ENCODE measurements at places on chromosomes 2 and 18.

DNA sequence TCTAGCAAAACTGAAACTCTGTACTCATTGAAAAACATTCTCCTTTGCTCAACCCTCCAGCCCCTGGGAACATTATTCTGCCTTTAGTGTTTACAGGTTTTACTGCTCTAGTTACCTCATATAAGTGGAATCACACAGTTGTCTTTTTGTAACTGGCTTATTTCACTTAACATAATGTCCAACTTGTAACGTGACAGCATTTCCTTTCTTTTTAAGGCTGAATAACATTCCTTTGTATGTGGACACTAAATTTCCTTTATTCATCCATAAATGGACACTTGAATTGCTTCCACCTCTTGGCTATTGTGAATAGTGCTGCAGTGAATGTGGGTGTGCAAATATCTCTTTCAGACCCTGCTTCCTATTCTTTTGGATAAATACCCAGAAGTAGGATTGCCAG is 144.9 kb downstream of the ACTR3 start:
- no peak for DNase-seq

DNA sequence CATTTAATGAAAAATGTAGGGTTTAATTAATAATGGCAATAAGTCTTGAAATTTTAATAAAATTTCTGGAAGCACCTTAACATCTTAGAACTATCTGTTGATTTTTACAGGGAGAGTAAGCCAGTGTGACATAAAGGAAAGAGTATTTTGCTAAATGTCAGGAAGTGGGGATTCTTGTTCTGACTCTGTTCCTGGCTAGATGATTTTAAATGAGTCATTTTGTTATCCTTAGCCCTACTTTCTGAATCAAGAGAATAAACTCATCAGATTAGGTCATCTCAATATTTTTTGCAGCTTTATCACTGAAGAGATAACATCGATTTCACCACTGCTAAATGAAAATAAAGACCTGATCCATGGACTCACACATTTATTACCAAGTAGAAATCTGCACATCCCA is 377.5 kb upstream of the CYRIA start:
- DNase-seq: no peak

GRCh38 chr2:175383286-175383685 is 201.8 kb upstream of the ATP5MC3 start:
- no peak for DNase-seq

- no peak for DNase-seq
These were observed 24.8 kb downstream of the FMNL2 start for GRCh38 chr2:152359573-152360363.

DNA sequence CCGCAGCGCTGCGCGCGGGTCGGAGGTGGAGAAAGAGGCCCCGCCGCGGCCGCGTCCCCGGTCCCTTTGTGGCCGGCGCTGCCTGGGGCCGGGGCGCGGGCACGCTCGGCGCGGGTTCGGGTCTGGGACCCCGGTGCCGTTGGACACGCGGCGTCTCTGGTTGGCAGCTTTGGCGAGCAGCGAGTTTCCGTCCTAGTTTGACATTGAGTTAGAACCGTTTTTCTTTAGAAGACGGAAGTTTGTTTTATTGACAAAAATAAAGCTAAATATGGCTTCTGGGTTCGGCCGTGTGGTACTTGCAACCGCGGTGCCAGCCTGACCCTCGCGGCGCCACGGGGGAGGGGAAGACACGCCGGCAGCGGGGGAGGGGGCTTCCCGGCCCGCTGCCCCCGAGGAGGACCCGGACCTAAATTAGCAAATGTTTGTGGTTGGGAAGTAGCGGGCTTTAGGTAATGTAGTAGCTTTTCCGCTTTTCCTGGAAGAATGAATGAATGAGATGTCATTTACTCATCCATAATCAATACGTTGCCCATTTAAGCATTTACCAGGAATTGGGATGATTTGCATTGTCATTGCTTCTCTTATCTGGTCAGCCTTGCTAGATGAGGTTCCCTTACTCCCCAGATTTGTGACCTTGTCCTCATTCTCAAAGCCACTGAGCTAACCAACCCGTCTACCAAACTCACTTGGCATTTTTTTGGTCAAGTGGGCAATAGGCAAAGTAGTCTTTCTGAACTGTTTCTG is 530 bp downstream of the GALNT1 start:
- DNase-seq: no peak

DNA sequence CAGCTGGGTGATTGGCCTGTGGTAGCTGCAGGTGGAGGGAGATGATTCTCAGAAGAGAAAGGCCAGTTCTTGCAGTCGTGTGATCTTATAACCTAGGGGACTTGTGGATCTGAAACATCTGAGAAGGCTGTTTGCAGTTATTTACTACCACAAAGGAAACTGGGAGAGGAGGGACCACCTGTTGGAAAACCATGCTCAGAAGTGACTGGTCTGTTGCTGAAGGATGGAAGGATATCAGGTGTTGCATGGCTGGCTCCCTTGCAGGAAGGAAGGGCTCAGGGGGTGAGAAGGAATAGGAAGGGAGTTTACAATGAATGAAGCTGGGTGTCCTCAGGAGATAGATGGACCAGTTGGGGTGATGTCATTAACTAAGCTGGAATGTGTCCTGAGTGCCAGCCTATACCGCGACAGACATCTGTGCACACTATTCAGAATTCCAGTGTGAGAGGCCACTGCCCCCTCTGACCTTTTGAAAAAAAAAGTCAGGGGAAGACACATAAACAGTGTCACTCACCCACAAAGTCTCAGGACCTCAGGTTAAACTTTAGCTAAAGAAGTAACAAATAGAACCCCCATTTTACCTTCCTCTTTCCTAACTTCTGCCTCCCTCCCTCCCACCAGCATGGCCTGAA is 17.5 kb downstream of the IGFBP2 start:
- no peak for DNase-seq

DNA sequence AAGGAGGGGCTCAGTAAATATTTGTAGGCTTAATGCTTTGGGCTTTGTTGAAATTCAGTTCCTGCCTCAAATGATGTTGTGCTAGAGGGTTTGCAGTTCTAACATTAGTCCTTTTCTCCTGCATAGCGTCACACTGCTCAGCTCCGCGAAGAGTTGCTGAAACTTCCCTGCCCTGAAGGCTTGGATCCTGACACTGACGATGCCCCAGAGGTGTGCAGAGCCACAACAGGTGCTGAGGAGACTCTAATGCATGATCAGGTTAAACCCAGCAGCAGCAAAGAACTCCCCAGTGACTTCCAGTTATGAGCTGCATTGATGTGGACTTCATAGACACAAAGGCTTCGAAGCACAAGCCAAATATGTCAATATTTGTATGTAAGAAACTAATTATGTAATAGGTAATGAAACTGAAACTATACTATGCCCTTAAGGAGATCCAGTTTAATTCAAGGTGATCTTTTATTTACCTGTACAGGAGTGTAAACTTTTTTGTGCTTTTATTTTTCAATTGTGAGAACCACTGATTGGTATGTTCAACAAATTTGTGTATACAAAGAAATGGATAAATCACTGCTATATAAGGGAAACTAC is 10.2 kb upstream of the TTC27 start:
- DNase-seq: no peak

DNA sequence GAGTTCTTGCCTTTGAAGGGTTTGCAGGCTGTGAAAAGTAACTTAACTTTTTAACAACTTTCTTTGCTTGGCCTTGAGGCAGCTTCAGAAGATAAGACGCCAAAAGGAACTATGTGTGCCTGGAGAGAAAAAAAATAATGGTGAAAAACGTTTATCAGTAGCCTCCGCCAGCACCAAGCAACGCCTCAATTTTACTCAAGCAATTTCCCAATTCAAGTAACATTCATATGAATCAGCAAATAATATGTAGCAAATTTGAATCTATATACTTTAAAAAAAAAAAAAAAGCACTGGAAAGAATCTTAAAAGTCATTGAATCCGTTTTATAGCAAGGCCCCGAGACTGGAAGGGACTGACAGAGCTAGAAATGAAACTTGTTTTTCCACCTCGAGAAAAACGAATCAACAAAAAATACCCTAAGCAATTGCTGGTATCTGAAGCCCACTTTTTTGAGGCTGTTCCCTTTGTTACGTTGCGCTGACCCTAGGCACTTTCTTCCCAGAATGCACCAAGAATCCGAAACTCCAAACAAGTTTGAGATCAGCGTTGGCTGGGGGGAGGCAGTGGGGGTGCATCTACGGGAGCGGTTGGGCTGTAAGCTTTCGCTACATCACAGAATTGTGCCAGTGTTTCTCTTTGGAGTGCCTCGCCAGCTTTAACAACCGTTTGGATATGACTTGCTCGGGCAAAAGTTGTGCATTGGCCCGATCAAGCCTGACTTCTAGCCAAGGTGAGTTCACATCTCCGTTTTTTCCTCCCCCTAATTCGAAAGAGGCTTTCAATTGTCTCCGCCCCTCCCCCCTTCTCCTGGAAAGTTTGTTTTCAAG is 2.7 kb upstream of the TGIF1 start:
- no peak for DNase-seq

DNA sequence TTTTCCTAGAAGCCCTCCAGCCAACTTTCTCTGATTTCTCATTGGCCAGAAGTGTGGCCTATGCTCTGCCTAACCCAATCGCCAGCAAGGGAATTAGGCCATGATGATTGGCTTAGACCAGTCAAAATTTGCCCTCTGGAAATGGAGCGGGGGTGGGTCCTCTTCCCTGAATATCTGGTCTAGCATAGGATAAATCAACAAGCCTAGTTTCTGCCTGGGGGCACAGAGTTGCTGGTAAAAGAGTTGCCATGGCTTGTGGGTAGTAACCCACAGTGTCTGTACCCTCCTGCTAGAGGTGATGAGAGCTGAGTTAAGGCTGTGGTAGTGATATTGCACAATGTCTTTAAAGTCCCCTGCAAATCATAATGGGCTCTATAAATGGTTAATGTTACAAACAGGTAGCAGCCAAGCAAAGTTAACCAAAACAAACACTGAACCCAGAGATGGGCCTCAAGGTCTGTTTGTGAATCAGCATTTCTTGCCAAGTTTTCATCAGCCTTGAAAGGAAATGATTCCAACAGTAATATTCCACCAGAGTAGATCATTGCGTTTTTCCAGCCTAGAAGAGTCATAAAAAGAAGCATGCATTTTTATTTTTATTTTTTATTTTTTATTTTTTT is 19.3 kb downstream of the GALM start:
- DNase-seq: no peak

- no peak for DNase-seq
These were observed 56.8 kb downstream of the SH3BP4 start for GRCh38 chr2:235008584-235009044.

GRCh38 chr2:231348704-231349373 is 46.7 kb upstream of the B3GNT7 start:
- no peak for DNase-seq

GRCh38 chr2:168622559-168622958 is 166.5 kb downstream of the CERS6 start:
- no peak for DNase-seq

- no peak for DNase-seq
These were observed 137.0 kb upstream of the RBBP8 start for GRCh38 chr18:22796113-22796512.

DNA sequence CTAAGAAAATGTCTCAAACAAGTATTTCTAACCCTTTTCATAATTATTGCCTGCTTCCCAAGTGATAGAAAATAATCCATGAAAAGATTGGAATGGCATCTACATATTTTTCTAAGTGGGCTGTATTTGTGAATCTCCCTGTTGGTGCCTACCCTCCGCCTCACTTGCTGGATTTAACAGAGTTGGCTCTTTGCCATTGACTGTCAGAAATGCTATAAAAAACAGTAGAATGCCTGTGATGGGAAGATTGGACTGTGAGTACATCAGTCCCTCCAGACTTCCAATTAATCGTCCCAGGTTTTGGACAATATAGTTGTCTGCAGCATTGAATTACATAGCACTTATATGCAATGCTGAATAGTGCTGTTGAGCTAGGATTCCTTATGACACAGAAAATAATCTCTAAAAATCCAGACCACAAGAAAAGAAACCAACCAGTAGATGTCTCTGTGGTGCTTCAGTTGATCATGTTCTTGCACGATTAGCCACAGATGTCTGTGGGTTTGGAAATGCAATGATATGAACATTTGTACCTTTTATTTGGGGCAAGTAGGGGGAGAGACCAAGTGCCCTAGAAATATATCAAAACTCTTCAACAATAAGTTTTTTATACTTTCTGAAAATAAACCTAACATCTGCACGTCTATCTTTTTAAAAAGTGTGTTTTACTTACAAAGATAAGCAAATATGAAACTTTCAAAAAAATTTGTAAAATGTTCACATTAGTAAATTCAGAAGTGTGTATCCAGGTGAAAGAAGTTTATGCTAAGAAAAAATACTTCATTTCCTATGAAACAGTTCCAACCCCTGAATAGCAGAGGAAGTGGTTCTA is 88.5 kb downstream of the DYNAP start:
- DNase-seq: no peak

DNA sequence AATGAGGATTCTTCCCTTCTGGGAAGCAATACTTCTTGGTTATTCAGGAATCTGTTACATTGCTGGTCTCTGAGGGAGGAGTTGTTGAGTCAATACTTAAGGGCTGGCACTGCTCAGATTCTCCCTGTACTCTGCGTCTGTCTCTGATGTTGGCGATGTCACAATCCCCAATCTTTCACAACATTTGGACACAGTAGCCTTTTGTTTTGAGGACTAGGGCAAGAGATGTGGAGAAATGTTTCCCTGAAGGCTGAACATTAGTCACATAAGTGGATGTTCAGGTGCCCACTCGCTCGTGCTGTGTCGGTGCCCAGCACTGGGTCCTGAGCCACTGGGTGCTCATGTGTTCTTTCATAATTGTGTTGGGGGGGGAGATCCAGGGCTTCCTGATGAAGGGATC is 55.0 kb downstream of the MAPK4 start:
- no peak for DNase-seq

DNA sequence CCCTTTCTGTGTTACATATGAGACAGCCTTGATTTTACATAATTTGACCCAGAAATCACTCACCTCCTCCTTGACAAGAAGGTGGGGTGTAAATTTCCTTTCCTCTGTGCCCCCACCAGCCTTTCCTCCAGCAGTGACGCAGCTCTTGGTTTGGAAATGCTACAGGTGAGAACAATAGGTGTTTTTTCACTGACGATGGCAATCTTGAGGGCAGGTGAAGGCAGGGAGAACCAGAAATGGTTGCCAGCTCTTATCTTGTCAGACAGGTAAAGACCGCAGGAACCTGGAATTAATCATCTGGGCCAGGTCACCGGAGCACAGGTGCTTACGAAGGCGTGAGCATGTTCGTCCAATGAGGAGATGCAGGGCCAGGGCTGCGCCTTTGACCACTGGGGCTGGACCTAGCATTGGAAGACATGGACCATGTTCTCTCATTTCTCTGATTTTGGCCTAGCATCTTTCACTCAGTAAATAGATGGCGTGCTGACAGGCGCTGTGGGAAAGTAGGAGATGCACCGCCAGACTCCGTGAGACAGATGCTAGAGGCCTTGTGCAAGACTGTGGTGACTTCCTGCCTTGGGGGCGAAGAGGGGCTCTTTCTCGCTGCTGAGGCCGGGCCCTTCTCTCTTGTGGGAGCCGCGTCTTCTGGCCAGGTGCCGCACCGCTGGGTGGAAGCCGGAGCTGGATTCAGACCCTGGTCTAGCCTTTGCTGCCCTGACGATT is 4.0 kb downstream of the CIDEA start:
- DNase-seq: no peak
